Inflammatory macrophage treated with lipopolysaccharide for 4 hours (primary cell): ENCODE measurements at places on chromosomes 2 and 18.

DNA sequence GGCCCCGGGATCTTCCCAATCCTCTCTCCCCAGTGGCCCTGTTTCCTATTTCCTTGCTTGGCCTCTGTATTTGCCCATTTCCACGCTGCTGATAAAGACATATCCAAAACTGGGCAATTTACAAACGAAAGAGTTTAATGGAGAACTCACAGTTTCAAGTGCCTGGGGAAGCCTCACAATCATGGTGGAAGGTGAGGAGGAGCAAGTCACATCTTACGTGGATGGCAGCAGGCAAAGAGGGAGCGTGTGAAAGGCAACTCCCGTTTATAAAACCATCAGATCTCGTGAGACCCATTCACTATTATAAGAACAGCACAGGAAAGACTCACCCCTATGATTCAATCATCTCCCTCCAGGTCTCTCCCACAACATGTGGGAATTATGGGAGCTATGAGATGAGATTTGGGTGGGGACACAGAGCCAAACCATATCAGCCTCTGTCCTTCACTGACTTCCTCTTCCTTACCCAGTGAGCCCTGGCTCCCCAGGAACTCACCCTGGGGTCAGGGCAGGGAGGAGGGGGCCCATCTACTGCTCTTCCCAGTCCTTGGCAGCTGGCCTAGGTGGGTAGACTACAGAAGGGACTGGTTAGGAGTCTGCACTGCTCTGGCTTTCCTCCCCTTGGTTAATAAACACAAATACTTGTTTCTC lies 105.8 kb upstream of the MYCN start:
- no peak for DNase-seq

DNA sequence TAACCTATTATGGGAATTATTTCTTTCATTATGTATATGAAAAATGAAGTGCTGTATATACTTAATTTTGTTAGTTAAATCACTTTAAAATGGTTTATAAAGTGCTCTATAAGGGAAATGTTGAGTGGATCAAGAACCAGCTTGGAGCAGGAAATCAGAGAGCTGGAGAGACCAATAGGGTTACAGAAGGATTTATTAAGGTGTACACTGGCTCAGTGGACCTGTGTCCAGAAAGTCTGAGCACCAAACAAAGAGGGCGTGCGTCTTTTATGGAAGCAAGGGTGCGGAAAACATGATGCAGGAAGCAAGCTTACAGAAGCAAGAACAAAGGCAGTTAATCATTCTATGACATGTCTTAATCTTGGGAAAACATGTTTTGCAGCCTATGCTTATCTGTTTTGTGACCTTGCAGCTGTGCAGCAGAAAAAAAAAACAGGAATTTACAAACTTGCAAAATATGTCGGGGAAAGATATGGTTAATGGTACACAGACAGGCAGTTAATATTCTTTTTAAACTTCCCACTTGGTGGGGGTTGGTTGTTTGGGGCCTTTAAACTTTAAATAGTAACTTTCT lies 65.2 kb upstream of the SLC35G4 start:
- no peak for DNase-seq

DNA sequence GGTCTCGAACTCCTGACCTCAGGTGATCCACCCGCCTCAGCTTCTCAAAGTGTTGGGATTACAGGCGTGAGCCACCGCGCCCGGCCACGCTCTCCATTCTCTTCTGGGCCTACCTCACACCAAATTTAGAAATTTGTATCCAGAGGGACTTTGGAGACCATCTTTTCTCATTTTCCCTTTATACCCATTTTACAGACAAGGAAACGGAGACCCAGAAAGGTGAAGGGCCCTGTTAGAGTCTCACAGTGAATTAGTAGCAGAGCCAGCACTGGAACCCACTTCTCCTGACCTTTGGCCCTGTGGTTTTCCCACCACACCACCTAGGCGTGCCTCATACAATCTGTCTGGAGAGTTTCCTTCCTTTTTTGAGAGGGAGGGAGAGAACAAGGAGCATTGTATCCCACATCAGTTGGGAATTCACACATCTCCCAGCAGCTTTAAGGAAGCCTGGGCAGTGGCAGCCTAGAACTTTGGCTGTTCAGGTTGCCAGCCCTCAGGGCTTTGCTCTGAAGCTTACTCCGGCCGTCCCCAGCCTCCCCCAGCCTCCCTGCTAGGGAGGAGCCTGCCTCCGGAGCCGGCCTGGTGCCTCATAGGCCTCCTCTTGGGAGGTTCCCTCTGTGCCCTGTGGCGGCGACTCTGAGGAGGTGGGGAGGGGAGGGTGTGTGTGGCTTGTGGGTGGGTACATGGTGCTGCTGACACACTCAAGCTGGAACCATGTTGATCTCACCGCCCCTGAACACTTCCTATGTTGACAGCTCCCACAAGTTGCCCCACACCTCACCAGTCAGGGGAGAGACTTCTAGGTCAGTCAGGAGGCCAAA lies 13.8 kb downstream of the FOSL2 start:
- DNase-seq: peak; percentile 97

DNA sequence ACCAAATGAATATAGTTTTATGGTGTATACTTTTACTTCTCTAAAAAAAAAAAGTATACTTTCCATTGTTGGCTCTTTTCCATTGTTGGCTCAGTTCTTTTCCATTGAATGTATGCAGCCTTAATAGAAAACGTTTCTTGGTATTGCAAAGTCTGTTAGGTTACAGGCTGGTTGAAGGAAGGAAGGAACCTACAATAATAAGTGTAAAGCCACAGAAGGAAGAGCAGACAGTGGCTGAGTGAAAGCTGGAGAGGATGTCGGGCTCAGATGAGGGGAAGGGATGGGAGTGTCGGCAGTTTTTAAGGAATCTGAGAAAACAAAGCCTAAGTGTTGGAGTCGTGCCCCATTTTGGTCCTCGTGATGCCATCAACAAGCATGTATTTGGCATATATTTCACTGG lies 6.8 kb downstream of the COPS8 start:
- DNase-seq: no peak

- DNase-seq: no peak
Observed at GRCh38 chr2:187470698-187471097, 22.6 kb upstream of the CALCRL start.

GRCh38 chr2:8252997-8253694 lies 428.7 kb upstream of the ID2 start:
- DNase-seq: no peak

- no peak for DNase-seq
Observed at GRCh38 chr18:78792736-78793135, 186.9 kb upstream of the SALL3 start.

- no peak for DNase-seq
Observed at GRCh38 chr18:63999871-64000270, 30.0 kb downstream of the SERPINB8 start.

GRCh38 chr2:152037743-152038435 lies 61.0 kb downstream of the CACNB4 start:
- DNase-seq: no peak

- DNase-seq: peak; percentile 74
Observed at GRCh38 chr2:26043862-26044696, 10.2 kb downstream of the RAB10 start.

- DNase-seq: no peak
Observed at GRCh38 chr2:242024751-242025355, 155.3 kb downstream of the RTP5 start.

- DNase-seq: no peak
Observed at GRCh38 chr2:161367675-161368074, 48.4 kb upstream of the TBR1 start.

DNA sequence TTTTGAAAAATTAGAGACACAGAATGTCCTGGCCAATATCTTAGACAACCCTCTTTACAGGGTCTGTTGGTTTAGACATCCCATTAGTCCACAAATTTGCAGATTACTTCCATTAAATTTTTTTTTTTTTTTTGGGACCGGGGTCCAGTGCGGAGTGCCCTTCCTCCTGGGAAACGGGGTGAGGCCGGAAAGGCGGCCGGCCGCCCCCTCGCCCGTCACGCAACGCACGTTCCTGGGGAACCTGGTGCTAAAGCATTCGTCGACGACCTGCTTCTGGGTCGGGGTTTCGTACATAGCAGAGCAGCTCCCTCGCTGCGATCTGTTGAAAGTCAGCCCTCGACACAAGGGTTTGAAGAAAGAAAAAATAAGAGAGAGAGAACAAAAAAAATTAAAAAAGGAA lies 21.5 kb upstream of the RBFA start:
- no peak for DNase-seq

DNA sequence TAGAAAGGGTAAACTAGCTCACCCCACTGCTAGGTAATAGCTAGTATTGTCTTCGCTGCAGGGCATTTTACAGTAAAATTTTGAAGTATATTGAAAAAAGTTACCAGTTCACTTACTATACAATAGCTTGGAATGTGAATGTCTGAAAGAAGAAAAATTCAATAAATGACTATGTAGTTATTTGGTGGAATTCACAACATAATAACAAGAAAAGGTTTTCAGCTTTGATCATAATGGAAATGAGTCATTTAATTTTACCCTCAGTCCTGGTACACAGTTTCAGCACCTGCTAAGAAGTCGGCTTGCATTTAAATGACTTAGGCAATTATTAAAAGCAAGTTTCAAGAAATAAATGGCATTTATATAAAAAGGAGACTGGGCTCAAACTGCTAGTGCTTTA lies 90.4 kb downstream of the NUP35 start:
- no peak for DNase-seq

DNA sequence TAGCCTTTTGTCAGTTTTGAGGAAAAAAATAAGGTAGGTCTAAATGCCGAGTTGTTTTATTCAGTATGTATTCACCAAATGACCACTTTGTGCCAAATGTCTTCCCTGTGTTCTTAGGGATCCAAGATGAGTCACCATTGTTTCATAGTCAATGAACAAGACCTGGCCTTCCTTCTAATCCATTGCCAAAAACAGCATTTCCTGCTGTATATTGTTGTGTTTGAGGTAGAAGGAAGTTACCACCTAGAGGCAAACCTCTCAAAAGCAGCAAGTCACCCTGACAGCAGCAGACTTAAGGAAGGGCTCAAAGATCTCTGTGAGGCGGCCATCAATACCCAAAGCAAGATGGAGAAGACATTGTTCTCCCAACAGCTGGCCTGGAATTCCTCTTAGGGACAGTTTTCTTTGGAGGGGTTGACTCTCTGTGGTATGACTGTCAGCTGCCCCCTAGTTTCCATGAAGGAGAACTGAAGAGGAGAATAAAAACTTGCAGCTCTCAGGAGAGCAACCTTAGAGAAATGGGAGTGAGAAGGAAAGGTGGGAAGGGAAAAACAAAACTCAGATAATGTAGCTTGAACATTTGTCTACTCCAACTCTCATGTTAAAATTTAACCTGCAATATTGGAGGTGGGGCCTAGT lies 328.3 kb downstream of the LRATD1 start:
- DNase-seq: no peak

- no peak for DNase-seq
Observed at GRCh38 chr2:102276549-102277201, 34.7 kb upstream of the IL1RL1 start.

- no peak for DNase-seq
Observed at GRCh38 chr2:230435431-230435830, 19.4 kb downstream of the SP100 start.

DNA sequence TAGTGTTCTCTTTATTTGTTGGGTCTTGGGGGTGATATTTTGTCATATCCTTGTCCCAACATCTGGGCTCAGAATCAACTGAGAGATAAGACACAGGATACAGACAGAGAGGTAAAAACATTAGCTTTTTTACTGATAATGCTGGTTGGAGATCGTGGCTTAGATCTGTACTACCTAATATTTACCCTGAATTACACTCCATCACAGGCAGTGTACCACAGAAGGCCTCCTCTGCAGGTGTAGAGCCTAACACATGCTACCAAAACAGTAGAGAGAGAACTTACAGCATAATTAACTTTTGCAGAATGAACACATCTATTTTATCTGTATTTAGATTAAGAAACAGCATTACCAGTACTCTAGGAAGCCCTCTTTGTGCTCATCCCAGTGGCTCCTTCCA lies 6.8 kb downstream of the AGPS start:
- no peak for DNase-seq

DNA sequence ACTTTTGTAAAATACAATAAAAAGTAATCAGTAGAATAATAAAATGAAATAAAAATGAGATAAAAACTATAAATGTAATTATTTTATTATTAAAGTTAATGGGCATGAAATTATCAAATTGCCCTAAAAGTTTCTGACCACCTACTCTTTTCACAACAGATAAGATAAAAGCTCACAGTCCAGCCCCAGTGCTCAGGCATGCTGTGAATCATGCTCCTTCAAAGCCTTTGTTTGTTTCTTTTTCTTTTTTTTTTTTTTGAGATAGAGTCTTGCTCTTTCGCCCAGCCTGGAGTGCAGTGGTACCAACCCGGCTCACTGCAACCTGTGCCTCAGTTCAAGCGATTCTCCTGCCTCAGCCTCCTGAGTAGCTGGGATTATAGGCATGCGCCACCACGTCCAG lies 181.7 kb downstream of the ANKRD44 start:
- DNase-seq: no peak

- DNase-seq: peak; percentile 81
Observed at GRCh38 chr2:64698668-64699444, 45.1 kb upstream of the SERTAD2 start.

- DNase-seq: peak; percentile 78
Observed at GRCh38 chr18:9017167-9017904, 85.2 kb upstream of the NDUFV2 start.

DNA sequence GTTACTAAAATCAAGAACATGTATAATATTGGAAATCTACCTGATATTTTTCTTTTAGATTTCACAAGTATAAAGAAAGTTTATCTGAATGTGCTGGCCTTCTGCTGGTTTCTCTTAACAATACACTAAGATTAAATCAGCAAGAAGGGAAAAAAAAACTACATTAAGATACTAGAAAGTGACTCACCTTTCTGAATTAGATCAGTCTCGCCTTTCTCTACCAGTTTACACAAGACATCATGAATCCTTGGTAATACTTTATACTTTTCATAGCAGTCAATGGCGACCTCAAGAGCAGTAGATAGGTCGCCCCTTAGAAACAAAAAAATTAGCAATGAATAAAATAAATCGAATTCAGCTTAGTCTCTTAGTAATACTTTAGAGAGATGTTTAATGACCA lies 61.2 kb downstream of the LRPPRC start:
- no peak for DNase-seq

- DNase-seq: no peak
Observed at GRCh38 chr2:157784823-157785175, 91.3 kb downstream of the ACVR1 start.

DNA sequence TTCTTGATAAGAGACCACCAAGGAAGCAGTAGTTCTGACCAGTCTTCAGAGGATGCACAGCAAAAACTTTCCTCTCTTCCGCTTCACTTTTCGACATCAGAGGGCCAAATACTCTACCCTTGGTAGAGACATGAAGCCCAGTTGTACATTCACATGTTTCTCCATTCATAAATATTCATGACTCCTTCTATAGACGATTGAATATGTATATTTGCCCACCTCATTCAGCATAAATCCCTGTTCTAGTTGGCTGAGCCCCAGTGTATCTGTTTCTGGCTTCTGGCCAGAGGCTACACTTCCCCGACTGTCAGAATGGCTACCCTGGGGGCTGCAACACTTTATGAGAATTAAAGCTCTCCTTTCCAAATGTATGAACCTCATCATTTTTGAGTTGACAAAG lies 258.5 kb downstream of the ASXL3 start:
- no peak for DNase-seq
